RPMI7951 (cell line): ENCODE measurements at places on chromosomes 7 and 10. TPM values are rescaled to one million over a fixed set of nuclear protein-coding genes. Genes with fewer than 3 reads are reported as not detected.

The ACTA2 gene
- 29.9 and 50.3 TPM in 2 replicates for total RNA-seq

GRCh38 chr10:6721480-6721879 is 141.4 kb upstream of the PRKCQ start:
- peak; percentile 93 for DNase-seq

The PUS7 gene
- total RNA-seq, result 20.1 and 21.0 TPM in 2 replicates

GRCh38 chr10:14609178-14609577 is 165.5 kb downstream of the FAM107B start:
- no peak for DNase-seq

The CLRN3 gene
- total RNA-seq, result not detected in 2 replicates

The HUS1 gene
- total RNA-seq, result 22.0 and 33.9 TPM in 2 replicates

The ZNF716 gene
- not detected in 2 replicates for total RNA-seq

DNA sequence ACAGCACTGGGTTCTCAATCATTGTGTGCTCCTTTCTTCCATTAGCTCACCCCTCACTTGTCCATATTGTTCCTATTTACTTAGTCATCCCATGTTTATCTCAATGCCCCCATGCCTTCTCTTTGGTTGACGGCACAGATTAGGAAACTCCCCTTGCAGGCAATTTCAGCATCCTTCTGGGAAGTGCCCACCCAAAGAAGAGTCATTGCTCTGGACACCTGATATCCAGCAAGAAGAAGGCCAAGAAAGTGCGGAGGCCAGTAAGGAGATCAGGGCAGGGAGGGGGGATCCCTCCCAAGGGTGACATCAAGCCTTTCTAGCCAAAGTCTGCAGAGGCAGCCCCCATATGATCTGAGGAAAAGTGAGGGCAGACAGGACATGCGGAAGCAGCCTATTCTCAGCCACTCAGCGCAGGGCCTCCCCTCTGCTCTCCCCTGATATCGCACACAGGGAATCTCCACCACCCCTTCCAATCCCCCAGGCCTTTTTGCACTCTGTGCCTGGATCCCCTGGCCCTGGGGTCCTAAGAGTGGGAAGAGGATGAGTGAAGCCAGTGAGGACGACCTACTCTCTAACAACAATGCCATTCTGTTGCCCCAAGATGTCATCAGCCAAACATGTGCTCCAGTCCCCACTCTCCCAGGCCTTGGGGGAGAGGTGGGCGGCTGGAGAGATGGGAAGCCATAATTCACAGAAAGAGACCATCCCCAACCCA is 1.8 kb downstream of the TRPV6 start:
- no peak for DNase-seq

- DNase-seq, result no peak
Measured at GRCh38 chr7:29610086-29610485, 46.5 kb downstream of the PRR15 start.

GRCh38 chr7:156640949-156641485 is 443 bp downstream of the RNF32 start:
- peak; percentile 54 for DNase-seq

The TAS2R3 gene
- total RNA-seq, result 0.12 TPM in 1 of 2 replicates, not detected in the other

DNA sequence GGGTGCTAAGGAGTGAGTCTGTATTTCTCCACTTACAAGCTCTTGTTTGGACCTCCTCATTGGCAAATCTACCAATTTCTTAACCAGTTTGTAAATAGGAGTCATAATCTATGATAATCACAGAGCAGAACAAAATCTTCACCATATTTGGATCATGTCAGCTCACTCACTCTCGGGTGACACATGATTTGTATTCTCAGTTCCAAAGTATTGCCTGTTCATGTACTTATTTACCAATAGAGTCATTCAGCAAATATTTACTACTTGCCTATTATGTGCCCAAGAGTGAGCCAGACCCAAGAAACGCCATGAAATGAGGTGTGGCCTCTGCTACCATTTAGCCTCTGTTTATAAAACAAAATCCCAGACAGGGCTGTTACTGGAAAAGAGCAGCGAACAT is 114.8 kb downstream of the TSPAN12 start:
- DNase-seq, result no peak

GRCh38 chr10:108862676-108863350 is 1060.5 kb downstream of the XPNPEP1 start:
- peak; percentile 10 for DNase-seq

DNA sequence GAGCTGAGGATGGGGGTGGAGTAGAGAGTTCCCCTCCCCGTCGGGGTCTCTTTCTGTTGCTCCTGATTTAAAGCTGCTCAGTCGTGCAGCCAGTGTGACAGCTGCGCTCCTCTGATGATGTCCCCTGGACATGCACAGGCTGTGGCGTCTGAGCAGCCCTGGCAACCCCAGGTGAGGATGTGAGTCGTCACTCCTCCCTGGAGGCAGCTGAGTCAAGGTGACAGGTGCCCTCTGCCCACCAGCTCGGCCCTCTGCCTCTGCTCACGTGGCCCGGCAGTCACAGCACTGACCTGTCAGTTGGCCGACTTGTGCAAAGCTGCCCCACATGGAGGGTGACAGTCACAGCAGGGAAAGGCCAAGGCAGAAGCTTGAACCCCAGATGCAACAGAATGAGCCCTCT is 33.9 kb downstream of the ANXA8 start:
- no peak for DNase-seq

The LRRC61 gene
- total RNA-seq, result 7.9 and 9.5 TPM in 2 replicates

DNA sequence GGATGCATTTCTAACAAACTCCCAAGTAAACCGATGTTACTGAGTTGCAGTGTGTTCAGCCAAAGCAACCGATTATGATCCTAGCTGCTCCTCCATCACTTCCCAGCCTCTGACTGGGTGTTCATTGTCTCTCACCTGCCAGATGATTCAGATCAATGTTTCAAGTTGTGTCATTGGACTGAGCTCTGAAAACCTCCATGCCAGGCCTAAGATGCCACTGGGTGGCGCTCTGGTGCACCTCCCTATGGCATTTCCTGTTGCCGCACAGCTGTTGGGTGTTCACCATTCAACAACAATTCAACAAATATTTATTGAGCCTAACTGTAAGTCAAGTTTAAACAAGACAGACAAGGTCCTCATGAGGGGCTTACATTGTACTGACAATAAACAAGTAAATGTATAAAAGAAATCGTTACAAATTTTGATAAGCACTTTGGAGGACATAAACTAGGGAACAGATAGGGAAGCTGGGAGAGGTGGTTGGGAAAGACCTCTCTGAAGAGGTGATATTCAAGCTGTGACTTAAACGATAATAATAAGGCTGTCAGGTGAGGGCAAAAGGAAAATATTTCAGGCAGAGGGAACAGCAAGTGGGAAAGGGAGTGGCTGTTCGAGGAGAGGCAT is 22.8 kb downstream of the RGR start:
- DNase-seq, result peak; percentile 37

GRCh38 chr10:114278140-114278883 is 39.3 kb downstream of the VWA2 start:
- no peak for DNase-seq

DNA sequence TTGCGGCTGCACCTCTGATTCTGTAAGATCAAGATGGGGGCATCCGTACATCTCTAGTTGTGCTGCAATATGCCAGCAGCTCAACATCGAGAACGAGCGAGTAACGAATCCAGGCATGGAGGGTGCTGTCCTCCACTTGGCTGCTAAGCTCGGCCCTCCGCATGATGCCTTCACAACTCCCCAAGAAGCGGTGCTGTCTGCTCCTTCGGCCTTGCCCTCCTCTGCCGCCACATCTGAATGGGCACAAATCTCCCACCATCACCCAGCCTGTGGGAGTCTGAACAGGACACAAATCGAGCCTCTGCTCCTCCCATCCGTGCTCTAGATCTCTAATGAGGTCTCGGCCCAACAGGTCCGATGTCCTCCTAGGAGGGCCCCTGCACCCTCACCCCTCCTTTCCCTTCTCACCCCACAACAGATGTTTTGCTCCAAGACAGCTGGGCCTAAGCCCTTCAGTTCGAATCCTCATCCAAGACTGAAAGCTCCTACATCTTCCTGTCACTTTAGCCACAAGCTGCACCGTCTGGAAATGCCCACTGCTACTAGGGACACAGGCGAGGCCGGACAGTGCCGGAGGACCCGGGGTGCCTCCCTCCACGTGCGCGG is 86.7 kb downstream of the ZNF33B start:
- DNase-seq, result peak; percentile 1
